Renal pelvis (tissue), 12 donors: ENCODE measurements at places on chromosomes 4 and X. TPM values are rescaled to one million over a fixed set of nuclear protein-coding genes. Genes with fewer than 3 reads are reported as not detected.
A peak's percentile ranks its signal among the peaks of the same experiment; 100 is the strongest.

SYP gene
- polyA plus RNA-seq: 3.3 TPM

TBX22 gene
- 2.5 TPM for polyA plus RNA-seq

MAP7D2 gene
- polyA plus RNA-seq: 4.4 TPM

GRIA3 gene
- 1.5 TPM for polyA plus RNA-seq

MCTS1 gene
- polyA plus RNA-seq: 57.4 TPM

MAP9 gene
- polyA plus RNA-seq: 29.7 TPM

FAM47E gene
- 9.3 TPM for polyA plus RNA-seq

NCBP2L gene
- polyA plus RNA-seq: not detected

SPIN4 gene
- polyA plus RNA-seq: 21.5 TPM

DNA sequence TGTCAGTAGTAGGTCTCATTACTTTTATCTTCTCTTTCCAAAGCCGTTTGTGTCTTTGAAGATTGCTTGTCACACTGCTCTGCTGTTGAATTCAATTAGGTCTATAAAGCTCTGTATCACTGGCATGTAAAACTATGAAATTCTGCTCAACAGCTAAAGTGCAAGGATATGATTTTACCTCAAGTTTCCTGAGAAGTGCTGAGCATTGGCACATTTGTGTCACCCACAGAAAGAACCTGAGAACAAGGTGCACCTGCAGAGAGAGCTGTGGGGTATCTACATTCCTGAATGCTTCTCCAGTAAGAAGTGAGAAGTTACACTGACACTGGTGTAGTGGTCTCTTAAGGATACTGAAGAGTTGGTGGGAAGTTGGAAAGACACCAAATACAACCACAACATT is 274.0 kb downstream of the INPP4B start:
- DNase-seq: no peak

DNA sequence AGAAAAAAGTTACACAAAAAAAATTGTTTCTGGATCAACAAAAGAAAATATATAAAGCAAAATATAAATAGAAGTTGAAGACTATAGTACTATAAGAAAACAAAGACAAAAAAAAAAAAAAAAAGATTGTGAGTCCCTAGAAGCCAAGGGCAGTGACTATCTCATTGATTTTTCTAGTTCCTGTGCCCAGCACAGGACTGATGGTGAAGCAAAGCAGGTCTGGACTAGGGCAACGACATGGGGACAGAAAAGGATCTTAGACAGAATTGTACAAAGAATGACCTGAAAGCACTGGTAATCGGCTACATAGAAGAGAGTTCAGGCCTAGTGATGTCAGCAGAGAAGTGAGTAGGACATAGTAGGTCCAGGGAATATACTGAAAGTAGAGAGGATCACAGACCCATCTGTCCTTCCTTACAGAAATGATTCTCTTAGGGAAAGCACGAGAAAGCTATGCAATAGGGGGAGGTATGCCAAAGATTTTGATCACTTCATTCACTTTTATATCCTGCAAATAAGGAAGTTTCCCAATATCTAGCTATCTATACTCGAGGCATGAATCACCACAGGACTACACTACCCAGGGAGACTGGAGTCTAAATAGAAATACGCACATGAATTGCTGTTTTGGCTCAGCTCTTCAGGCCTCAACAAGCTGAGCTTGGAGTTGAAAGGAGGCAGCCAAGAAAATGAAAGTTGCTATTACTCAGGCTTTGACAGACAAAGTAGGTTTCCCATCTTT is 230.9 kb upstream of the GPC4 start:
- no peak for DNase-seq

- DNase-seq: no peak
Measured at GRCh38 chr4:93810340-93810992, 18.1 kb upstream of the ATOH1 start.

DNA sequence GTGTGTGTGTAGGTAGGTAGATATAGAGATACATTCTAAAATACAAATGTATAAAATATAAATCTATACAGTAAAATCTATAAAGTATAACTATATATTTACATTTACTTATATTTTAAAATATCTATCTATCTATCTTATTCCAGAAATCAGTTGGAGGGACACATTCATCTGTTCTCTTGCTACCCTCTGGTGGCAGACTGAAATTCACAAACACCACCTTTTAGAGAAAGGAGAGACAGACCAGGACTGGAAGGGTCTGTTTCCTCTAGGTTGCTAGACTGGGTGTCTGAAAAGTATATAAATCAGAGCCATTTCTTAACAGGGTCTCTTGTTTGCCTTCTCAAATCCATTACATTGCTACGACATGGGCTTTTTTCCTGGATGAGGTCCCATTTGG is 343.0 kb downstream of the OPHN1 start:
- DNase-seq: no peak

DNA sequence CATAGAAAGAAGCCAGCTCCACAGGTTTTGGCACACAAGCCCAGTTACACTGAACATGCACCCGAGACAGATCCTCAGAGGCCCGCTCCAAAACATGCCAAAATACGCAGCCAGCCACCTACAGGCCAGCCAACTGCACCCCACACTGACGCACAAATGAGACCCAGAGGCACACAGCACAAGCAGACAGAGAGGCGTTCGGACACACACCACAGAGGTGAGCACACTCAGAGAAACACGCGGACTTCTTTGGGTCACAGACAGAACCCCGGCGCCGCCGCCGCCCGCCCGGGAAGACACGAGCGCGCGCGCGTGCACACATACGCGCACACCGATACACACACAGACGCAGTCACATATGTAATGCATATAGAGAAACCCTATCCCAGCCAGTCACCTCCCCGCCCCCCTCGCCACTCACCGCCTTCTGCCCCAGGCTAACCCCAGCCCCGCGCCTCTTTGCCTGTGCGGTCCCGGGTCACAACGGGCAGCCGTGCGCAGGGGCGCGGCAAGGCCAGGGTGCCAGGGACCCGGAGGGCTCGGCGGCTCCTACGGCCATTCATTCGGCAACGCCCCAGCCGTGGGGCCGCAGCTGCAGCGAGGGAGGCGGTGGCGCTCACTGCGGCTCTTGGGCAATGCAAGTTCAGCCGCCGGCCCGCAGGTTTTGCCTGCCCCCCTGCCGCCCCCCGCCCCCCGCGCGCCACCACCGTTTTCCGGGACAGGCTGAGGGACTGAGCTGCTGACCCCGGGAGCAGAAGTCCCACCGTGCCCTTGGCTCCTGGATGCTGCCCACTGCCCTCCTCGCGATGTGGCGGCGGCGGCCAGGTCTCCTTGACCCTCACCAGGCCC is 553 bp downstream of the SEPTIN6 start:
- no peak for DNase-seq

- DNase-seq: no peak
Measured at GRCh38 chrX:39869846-39870601, 227.7 kb downstream of the BCOR start.

- no peak for DNase-seq
Measured at GRCh38 chr4:168805341-168805740, 204.7 kb downstream of the CBR4 start.

- peak; percentile 88 for DNase-seq
Measured at GRCh38 chrX:135521405-135522131, 1.1 kb downstream of the INTS6L start.

DNA sequence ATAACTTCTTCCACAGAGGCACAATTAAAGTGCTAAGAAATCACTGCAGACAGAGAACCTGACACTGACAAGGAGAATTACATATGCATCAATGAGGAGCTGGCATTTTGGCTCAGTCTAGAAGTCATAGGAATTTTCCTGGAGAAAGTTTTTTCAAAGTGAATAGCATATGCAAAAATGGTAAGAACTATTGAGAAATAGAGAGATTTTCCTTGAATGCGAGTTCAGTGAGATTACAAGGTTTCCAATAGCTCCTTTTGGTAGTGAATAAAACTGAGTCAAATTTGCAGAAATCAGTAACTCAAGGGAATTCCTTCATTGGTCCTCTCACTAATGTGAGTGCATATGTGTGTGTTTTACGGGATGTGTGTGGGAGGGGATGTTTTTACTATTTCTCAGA is 557.5 kb downstream of the PPARGC1A start:
- no peak for DNase-seq

DNA sequence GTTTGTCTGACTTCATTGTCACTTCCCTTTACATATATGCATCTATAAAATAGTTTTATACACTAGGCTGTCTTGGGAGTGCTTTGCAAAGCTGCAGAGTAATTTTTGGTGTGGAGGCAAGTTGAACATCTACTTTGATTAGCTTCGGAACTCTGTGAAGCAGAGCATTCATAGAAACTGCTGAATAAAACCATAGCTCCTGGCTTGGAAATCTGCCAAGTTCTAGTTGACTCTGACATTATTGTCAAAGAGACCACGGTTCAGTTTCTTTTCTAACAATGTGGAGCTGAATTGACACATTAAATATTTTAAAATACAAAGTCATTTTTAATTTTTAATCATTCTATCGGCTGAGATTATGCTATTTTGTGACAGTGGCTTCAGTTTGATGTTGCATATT is 335.0 kb downstream of the BMPR1B start:
- DNase-seq: no peak

- DNase-seq: no peak
Measured at GRCh38 chr4:186825069-186825468, 101.4 kb upstream of the FAT1 start.
